Iris pigment epithelial cell (primary cell): ENCODE measurements at places on chromosomes 12 and 14.

- DNase-seq, result no peak
Observed at GRCh38 chr14:31075144-31075543, 49.0 kb upstream of the STRN3 start.

DNA sequence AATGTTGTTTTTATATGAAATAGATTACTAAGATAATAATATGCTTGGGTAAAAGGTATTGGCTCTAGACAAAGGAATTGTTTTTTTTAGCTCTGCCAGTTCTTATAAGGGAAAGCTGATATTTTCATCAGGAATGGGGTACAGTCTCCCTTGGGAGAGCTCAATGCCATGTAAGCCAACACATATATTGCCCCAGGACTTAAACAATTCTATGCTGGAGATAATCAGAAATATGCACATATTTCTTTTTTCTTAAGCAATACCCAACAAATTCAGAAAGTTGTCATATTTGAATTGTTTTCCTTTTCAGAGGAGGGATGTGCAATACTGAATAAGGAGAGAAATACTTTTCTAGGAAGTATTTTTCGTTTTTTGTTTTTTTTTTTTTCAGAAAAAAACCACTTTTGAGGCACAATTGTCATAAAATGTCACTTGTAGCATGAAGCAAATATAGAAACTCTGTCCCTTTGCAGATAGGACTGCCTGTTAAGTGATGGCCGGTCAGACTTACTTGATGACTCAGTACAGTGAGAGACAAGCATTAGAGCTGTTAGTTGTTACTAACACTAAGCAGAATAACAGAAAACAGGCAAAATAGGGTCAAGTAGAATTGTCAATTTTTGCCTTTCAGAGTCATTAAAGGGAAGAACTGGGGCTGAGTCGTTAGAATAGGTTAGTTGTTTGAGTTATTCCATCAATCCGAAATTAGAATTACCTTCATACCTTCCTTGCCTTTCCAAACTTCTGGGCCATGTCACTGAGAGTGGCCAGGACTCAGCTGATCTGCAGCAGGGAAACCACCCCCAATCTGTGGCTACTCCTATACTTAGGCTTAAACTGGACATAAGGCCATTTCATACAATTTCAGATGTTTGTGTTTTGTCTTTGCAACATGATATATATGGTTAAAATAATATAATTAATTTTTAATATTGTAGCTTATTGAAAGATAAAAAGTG, 168.1 kb downstream of the SLC38A4 start:
- DNase-seq, result peak; percentile 50

- no peak for DNase-seq
Observed at GRCh38 chr14:104422837-104423681, 156.5 kb upstream of the C14orf180 start.

DNA sequence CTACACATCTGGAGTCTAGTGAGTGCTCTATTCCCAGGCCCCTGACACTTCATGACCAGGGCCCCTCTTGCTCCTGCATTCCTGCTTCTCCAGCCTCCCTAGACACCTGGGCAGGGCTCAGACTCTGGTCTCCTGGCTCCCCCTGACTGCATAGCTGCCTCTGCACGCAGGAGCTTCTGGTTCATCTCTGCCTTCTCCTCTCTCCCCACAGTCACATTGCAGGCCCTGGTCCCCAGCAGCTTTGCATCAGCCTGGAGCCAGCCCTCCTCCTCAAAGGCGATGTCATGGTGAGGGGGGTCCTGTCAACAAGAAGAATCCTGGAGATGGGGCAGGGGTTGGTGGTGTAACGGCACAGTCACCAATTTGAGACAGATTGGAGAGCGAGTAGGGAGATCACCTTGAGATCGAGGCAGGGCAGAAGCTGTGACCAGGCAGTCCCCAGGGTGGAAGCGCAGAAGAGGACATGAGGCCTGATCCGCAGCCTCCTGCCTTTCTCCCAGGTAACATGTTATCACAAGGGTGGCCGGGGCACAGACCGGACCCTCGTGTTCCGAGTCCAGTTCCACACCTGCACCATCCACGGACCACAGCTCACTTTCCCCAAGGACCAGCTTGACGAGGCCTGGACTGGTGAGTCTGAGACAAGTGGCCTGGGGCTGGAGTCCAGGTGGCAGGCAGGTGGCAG, 8.1 kb downstream of the TNS2 start:
- DNase-seq, result no peak

DNA sequence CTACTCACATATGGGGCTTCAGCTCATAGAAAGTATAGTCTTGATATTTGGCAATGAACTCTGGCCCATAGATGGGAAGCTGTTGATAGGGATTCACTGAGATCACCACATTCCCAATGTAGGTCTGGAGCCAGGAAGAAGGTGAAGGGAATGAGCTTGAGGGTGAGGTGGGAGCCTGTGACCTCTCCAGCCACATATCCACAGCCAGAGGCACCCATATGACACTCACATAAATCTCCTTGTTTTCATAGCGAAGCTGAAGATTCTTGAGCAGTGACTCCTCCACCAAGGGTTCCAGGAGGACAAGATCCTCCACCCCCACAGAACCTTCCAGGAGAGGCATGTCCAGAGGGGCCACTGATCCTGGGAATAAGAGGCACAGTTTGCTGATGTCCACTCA, 1.9 kb downstream of the MYO1A start:
- no peak for DNase-seq

- DNase-seq, result no peak
Observed at GRCh38 chr12:13067322-13067721, 23.1 kb downstream of the FAM234B start.

- DNase-seq, result no peak
Observed at GRCh38 chr12:76952995-76953394, 74.2 kb upstream of the CSRP2 start.

DNA sequence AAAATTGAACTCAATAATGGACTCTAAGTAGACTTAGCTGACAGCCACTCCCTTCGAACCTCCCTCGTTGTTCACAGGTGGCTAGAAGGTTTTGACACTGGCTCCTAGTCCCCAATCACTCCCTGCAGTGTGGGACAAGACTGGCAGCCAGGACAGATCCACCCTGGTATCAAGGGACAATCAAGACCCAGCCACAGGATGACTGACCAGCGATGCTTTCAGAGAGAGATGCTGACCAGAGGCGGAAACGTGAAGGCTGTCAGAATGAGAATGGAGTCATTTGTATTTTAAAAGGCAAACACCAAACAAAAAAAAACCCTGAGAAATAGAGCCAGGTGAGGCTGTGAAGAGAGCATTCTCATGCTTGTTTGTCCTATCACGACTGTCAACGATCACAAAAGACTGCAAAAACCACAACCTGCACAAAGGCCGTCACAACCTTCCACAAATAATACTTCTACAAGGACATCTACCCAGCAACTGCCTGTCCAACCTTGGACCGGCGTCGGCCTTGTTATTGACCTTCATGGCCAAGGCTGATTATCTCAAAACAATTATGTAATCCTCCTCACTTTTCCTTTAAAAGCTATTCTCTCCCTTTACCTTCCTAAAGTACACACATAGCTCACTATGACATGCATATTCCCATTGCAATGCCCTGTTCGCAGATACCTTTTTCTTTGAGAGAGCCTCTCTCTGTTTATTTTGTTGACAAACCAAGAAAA, 13.2 kb downstream of the EIF5 start:
- no peak for DNase-seq

DNA sequence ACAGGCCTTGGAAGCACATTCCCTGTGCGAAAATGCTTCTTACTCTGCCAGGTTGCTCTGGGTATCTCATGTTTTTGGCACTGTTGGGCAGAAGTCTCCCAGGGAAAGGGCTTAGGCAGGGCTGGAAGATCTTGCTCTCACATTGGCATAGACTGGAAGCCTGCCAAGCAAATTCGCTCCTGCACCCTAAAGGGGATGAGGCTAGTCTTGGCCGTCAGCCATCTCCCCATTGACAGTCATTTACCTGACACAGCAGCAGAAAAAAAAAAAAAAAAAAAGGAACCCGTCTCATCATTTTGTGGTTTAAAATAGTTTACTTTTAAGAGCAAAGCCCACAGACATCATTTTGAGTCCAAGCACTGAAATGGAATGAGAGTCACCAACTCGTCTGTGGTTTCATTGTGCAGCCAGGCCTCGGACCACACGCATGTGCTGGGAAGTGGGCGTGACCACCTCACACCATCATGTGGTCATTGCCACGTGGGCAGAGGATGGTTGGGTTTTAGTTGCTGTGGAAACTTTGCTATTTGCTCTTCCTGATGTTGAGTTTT, 84.8 kb downstream of the NRXN3 start:
- peak; percentile 4 for DNase-seq

DNA sequence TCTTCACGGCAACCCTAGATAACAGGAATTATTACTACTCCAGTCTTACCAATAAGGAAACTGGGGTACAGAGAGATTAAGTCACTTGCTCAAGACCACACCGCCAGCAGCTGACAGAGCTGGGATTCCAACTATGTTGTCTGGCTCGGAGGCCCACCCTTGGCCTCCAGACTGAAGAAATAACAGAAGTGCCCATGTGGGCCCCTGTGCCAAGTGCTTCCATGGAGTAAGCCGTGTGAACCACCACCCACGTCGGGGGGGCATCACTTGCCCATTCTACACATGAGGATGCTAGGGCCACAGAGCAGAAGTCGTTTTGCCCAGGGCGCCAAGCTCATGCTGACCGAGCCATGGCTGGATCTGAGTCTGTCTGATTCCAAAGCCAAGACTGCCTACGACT, 926 bp upstream of the CMKLR1 start:
- no peak for DNase-seq

- peak; percentile 48 for DNase-seq
Observed at GRCh38 chr12:47768323-47768811, 4.7 kb upstream of the SLC48A1 start.

- no peak for DNase-seq
Observed at GRCh38 chr12:123227581-123228258, 5.2 kb downstream of the MPHOSPH9 start.

GRCh38 chr12:66288121-66288520, 14.2 kb upstream of the HELB start:
- no peak for DNase-seq

- DNase-seq, result no peak
Observed at GRCh38 chr14:69152902-69153151, at the start of gene DCAF5. DCAF5 (minus strand) TSS chr14:69153119; CDS start chr14:69152978, 141 bp downstream.

DNA sequence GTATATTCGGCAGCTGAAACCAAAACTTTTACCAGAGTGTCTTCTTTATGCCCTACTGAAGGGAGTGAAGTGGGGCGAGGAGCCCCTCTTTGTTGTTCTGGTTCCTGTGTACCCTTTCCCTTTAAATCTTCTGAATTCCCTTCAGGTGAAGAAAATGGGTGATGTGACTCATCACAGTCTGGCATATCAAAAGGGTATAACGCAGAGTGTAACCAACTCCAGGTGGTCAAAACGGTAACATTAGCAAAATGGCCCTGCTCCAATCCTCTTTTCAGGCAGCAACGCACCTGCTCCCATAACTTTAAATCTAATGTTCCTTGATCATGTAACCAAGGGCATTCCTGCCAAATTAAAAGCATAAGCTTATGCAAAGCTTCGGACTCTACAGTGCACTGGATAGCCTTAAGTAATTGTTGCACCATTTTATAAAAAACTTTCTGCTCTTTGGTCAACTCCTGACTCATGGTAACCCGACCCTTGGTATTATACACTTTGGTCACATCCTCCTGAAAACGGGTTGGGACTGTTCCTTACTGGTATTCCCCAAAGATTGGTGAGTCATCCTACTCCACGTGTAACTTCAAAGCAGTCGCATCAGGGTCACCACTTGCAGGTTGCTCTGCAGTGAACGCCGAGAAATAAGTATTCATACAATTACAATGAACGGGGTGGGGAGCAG, 83.1 kb downstream of the KCNMB4 start:
- peak; percentile 38 for DNase-seq

GRCh38 chr14:102203382-102203781, 63.7 kb downstream of the WDR20 start:
- DNase-seq, result no peak
